ENCODE measurements at places on chromosomes 6 and 20.
A peak's percentile ranks its signal among the peaks of the same experiment; 100 is the strongest.

DNA sequence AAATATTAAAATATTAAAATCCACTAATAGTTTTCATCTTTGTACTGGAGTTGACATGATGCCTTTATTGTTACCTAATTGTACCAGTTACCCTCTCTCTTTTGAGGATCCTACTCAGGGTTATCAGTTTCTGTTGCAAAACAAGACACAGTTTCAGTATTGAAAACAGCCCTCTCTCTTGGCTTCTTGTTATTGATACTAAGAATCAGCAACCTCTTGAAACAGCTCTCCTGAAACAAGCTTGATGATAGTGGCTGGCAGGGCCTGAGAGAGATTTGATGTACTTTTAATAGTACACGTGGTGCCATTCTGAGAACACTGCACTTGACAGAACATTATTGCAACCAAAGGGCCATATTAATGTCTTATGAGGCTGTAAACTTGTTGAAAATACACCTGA is 64.9 kb upstream of the MEI4 start:
- no peak for DNase-seq

- peak; percentile 16 for DNase-seq
Measured at GRCh38 chr20:19875376-19876221, 117.5 kb downstream of the RIN2 start.

- DNase-seq: no peak
Measured at GRCh38 chr6:79250559-79250958, 16.1 kb upstream of the HMGN3 start.

- DNase-seq: no peak
Measured at GRCh38 chr6:168828800-168829199, 387.8 kb downstream of the SMOC2 start.

- no peak for DNase-seq
Measured at GRCh38 chr20:22226849-22227700, 357.3 kb downstream of the FOXA2 start.

GRCh38 chr6:100283285-100283684 is 181.4 kb downstream of the SIM1 start:
- DNase-seq: peak; percentile 74

GRCh38 chr20:50376888-50377459 is 133.2 kb upstream of the PTPN1 start:
- DNase-seq: no peak

DNA sequence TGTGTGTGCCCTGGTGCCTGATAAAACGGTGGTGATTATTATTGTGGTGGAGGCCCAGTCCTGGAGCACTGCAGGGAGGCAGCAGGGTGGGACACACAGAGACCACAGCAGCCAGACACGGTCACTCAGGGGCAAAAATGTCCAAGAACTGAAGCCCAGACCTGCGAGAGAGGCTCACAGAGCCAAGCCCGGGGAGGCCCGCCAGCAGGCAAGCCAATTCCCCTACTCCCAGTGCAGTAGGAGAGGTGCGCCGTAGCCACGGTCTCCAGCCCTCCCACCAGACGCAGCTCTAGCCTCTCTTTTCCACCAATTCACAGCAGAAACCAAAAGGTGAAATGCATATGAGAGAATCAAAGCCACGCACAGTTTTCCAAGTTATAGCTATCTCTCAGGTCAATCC is 179.4 kb upstream of the TAB2 start:
- DNase-seq: no peak

DNA sequence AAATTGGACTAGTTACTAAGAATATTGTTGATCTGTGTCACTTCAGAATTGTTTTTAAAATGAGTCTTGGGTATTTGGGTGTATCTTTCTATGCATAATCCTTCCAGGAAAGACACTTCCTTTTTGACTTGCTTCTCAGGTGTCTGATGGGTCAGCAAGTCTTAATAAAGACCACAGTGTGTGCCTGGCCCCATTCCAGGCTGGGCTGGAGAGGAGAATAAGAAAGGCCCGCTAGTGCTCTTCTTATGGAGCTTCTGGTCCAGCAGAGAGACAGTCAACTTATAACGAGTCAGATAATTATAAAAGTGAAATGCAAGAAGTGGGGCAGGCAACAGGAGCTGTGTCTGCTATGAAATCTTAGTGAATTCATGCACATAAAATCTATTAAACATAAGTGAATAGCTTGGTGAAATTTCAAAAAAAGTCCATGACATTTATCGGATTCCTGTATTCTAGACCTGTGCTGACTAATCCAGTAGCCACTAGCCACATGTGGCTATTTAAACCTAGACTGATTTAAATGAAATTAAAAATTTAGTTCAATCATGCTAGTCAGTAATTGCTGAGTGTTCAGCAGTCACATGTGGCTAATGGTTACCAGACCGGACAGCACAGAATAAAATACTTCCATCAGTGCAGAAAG is 42.6 kb downstream of the RNF144B start:
- DNase-seq: no peak

GRCh38 chr6:71852948-71853347 is 33.4 kb upstream of the RIMS1 start:
- no peak for DNase-seq

DNA sequence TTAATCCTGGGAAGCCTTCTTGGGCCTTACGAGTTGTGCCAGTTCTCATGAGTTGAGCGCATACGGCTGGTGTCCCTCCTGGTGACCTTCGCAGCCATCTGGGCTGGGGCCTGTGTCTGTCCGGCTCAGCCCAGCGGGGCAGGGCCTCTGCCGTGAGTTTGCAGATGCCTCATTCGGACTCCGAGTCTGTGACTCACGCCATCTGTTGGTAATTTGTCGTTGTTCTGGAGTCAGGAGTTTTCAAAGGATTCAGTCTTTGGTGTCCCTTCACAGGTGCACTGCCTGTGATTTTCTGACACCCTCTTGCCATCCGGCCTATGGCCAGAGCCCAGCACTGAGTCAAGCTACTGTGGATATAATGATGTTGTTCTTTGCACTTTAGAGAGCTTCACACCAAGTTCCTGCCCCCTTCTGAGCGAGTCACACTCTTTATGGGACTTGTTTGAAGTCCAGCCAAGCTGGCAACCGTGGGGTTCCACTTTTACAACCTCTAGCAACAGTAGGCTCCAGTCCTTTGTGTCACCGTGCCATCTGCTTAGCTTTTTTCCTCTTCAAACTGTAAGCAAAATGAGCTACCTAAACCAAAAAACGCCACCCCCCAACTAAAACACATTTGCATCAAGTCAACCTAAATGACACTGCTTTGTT is 175.6 kb downstream of the AIG1 start:
- DNase-seq: no peak

DNA sequence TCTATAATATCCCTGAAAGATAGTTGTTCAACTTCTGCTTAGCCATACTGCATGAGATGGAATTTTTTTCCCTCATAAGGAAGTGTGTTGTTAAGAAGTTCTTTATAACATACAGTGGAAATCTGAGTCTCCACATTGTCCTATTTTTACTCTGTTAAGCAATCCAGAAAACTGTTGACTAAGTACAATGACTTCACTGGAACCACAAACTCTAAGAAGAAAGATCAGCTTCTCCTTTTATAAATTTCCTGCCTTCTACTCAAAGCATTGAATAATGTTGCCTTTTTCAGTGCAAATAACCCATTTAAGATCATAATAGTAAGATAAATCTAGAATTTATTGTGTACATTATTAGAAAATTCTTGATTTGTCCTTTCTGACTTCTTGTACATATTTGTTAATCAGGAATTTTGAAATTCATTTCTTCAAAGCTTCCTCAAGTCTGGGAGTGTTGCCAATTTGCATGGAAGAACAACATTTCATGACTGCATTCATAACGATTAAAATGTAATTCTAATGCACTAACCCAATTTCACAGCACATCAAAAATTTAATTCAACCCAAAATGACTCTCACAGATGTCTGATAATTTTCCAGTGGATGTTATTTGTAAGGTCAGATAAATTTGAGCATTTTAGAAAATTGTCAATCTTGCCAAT is 45.6 kb upstream of the ANKEF1 start:
- DNase-seq: no peak

DNA sequence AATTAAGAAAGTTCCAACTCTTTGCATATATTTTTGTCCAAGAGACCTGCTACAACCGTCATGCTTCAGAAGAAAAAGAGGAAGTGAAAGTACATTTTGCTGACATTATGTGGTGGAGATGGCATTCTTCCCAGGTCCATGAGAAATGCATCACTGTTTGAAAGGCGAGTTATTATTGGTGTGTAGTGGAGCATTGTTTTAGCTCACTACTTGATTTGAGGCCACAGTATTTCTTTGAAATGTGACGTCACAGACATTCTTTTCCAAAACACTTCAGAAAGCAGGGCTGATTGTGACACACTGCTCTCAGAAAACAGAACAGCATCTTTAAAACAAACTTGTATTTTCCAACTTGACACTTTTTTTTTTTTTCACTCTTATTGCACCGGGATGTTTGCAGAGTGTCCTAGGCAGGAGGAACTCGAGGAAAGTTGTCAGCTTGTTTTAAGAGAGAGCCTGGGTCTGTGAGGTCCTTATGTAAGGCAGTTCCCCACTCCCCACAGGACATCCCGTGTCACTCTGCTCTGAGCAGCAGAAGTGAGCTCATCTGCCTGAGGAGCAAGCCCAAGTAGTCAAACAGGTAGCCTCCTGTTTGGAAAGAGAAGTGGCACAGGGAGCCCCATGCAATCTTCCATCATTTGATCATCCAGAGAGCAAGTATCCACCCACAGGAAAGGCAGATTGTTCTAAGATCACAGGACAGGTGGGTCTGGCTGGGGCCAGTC is 1.1 kb downstream of the SPTLC3 start:
- peak; percentile 45 for DNase-seq

DNA sequence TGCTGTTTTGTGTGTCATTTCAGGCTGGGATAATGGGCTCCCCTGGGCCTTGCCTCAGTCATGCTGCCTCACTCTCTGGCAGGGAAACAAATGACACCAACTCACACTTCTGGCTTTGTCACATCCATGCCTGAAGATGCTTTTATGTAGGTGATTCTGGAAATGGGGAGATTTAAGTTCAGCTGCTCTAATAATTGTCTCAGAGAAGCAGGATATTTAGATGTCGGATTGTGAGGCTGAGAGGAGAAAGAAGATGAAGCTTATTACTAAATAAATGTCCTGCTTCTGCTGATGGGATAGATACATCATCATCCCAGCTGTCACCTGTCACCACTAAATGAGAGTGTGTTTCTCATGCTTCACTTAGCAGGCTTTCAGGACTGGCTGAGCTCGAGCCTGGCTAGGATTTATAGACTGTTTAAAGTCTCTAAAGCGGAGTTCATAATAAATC is 480.2 kb upstream of the SPTLC3 start:
- no peak for DNase-seq

DNA sequence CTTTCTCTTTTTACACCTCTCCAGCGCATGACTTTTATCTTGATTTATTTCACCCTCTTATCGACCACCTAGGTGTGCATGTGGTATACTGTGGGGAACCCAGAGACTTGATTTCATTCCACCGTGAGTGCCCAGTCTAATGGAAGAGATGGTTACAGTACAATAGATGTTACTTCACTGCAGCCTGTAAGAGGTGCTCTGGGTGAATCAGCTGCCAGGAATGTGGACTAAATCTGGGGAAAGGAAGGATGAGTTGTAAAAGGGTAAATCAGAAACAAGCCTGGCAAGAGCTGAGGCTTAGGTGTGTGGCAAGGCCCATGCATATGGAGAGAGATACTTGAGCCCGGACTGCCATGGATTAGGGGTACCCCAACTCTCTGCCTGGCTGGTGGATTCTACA is 7.4 kb downstream of the STK35 start:
- peak; percentile 67 for DNase-seq
